ENCODE measurements at places on chromosomes 4 and X. TPM values are rescaled to one million over a fixed set of nuclear protein-coding genes. Genes with fewer than 3 reads are reported as not detected.

PJA1 gene
- 20.5 TPM for total RNA-seq

CHRDL1 gene
- total RNA-seq: not detected

KCND1 gene
- 0.13 TPM for total RNA-seq

DSPP gene
- total RNA-seq: not detected

MAGEA2 gene
- total RNA-seq: not detected

GAGE12F gene
- not detected for total RNA-seq

IDUA gene
- 11.4 TPM for total RNA-seq

FAAH2 gene
- 1.4 TPM for total RNA-seq

VEGFD gene
- total RNA-seq: 0.28 TPM

AWAT2 gene
- total RNA-seq: 0.07 TPM

IQSEC2 gene
- 3.9 TPM for total RNA-seq

ATP8A1 gene
- 6.5 TPM for total RNA-seq

ADAM29 gene
- total RNA-seq: not detected

SMIM9 gene
- not detected for total RNA-seq

FBXL5 gene
- 71.3 TPM for total RNA-seq

GAGE12E gene
- not detected for total RNA-seq

TMPRSS11F gene
- not detected for total RNA-seq

ZXDA gene
- 11.8 TPM for total RNA-seq

NEXMIF gene
- total RNA-seq: under 0.01 TPM

DUX4 gene
- total RNA-seq: not detected

SSX1 gene
- total RNA-seq: not detected

SSX4B gene
- not detected for total RNA-seq

OCRL gene
- 16.3 TPM for total RNA-seq

CT45A3 gene
- not detected for total RNA-seq

ING2 gene
- total RNA-seq: 8.5 TPM

STS gene
- total RNA-seq: 2.3 TPM

BEX5 gene
- 3.5 TPM for total RNA-seq
